ENCODE measurements at places on chromosomes 5 and 9.

GRCh38 chr9:98519641-98520040 is 189.1 kb downstream of the GABBR2 start:
- no peak for DNase-seq

DNA sequence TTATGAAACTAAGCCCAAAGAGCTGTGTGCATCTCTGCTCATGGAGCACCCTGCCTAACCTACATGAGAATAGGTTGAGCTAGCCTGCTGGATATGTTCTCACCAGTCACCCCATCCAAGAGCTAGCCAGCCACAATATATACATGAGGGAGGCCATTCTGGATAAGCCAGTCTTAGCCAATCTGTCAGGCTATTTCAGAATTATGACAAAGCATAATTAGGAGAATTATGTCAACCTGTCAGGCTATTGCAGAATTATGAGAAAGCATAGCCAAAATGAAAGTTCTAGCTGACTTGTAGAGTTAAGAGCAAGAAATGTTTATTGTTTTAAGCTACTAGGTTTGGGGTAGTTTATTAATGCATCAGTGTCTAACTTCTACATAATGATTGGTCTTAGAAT is 189.8 kb downstream of the WDR70 start:
- no peak for DNase-seq

- no peak for DNase-seq
Measured at GRCh38 chr5:88279584-88279983, 10.9 kb upstream of the TMEM161B start.

GRCh38 chr5:129172580-129172979 is 78.0 kb downstream of the ISOC1 start:
- DNase-seq, result no peak

- DNase-seq, result no peak
Measured at GRCh38 chr5:144467792-144468191, 297.1 kb downstream of the KCTD16 start.

DNA sequence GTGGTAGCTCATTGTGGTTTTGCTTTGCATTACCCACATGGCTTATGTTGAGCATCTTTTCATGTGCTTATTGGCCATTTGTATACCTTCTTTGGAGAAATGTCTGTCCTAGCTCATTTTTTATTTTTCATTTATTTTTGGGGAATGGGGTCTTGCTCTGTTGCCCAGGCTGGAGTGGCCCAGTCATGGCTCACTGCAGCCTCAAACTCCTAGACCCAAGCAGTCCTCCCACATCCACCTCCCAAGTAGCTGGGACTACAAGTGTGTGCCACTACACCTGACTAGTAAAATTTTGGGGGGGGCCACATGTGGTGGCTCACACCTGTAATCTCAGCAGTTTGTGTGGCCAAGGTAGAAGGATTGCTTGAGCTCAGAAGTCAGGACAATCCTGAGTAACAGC is 77.4 kb downstream of the UBE2R2 start:
- DNase-seq, result no peak

- no peak for DNase-seq
Measured at GRCh38 chr9:38639577-38639940, 19.2 kb upstream of the ANKRD18A start.

GRCh38 chr5:117103703-117104102 is 529.1 kb upstream of the SEMA6A start:
- no peak for DNase-seq

DNA sequence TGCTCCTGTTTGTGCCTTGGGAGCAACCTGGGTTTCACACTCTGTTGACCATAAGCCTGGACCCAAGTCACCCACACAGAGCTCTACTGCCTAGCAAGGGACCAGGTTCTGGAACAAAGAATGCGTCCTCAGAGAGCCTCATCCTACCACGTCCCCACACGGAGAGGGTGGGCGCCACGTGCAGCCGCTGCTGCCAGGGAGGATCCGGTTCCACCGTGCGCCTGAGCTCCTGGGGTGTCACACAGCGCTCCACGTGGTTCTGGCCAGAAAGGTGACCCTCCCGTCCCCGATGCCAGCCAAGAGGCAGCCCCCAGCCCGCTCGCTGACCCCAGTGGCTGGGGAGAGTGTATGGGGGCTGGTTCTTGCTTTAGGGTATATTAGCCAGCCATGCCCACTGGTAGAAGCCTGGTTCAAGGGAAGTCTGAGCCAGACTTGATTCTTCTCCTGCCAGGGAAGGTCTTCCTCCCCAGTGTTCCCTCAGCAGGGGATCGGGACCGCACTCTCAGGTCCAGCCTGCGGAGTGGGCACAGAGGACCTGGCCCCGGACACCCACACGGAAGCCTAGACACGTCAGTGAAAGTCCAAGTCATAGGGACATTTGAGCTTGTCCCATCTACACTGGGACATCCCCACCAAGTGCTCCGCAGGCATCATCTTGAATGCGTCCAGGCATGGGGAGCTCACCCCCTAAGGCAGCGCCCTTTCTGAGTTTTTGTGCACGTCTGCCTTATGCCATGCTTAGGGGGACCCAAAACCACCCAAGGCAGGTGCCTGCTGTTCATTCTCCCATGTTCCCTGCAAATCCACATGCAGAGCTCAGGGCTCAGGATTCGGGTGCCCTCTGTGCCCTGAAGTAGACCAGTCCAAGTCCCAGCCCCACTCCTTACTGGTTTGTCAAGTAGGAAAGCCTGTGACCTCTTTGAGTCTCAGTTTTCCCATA is 2.4 kb downstream of the FCN1 start:
- DNase-seq, result no peak

DNA sequence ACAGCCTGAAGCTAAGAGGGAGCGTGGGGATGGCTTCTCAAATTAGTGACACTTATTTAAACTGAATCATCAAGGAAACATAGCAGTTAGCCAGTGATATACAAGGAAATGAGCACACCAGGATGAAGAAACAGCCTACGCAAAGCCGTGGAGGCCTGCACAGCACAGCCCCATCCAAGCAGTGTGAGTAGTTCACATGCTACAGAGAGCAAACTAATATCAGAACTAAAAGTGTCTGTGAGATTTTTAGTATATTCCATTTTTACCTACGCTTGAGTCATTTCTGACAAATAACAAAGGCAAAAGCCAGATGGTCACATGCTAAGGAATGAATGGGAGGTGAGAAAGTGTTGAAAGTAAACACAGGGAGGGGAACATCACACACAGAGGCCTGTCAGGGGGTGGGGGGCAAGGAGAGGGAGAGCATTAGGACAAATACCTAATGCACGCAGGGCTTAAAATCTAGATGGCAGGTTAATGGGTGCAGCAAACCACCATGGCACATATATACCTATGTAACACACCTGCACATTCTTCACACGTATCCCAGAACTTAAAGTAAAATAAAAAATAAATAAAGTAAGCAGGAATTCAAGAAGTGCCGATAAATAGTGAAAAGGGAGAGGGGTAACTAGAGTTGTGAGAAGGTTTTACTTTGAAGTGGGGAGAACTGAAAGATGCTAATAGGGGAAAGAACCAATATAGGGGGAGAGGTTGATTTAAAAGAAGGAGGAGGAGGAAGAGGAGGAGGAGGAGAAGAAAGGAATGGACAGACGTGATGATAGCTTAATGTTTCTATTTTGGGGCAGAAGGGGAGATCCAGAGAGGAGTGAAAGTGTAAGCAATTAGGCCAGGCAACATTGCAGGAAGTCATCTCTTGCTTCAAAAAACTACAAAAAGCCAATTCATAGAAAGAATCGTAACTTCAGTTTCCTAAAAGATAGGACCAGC is 100.9 kb upstream of the PTGER4 start:
- no peak for DNase-seq

- DNase-seq, result no peak
Measured at GRCh38 chr5:79105868-79106267, 5.7 kb upstream of the BHMT start.

DNA sequence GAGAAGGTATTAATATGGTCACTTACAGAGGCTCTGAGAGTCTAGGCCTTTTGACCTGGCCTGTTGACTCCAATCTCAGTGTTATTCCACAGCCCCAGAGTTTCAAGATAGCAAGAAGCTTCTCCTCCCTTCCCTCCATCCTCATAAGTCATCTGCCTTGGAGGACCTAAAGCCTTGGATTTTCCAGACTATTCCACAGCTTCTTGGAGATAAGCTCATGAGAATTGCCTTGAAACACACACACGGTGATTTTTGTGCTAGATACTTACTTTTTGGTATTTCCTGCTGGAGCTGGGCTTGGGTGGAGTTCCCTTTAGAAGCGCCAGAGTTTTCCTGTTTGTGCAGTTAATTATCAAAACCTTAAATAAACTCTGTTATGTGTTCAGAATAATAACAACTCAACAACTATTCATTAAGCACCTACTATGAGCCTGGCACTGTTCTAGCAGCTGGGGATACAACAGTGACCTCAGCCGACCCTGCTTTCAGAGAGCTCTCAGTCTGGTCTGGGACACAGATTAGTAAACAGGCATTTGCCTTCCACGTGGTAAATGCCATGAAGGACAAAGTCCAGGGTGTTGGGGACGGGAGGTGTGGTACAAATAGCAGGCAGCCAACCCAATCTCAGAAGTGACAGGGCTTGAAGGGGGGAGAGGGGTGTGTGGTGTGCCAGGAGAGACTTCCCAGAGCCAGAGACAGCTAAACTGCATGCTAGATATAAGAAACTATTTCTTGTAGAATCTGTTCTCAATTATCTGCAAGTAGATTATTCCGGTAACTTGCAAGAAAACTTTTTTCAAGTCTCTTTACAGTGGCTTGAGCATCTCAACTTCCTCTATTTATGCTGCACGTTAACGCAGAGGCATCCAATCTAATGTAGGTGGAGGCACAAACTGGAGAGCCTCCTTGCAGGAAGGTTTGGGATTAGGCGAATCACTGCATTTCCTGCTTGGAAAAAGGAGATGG is 55.9 kb upstream of the KLF9 start:
- no peak for DNase-seq

DNA sequence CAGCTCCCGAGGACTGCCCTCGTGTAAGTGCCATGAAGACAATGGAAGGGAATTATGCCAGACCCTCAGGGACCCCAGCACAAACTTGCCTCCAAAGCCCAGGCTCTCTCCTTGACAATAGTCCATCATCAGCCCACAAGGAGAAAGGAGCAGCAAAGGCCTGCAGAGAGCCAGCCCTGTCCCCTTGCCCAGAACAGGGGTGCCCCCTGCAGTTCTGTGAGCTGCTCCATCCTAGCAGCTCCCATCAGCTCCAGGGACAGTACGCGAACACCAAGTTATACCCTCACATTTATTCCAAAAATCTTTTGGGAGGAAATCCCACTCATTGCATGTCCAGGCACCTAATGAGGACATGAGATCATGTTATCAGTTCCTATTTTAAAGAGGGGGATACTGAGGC is 11.1 kb downstream of the BARX1 start:
- no peak for DNase-seq

- no peak for DNase-seq
Measured at GRCh38 chr5:132825033-132825833, 5.2 kb downstream of the SHROOM1 start.

DNA sequence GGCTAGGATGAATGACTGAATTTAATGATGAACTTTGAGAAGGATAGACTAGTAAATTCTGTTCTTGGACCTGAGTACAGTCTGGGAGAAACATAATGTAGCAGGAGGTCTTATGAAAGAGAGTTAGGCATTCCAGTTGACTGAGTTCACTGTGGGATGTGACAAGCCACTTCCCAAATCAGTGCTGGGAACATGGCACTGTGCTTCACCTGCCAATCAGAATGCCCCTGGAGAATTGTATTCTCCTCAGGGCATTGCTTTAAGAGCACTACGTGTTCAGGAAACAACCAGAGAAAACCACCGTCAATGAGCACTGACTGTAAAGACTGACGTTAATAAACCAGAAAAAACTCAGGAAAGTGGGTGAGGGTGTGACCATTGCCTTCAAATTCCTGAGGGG is 1.2 kb downstream of the CCDC107 start:
- DNase-seq, result no peak

- DNase-seq, result no peak
Measured at GRCh38 chr9:120875195-120875565, 1.8 kb downstream of the PHF19 start.

- peak; percentile 42 for DNase-seq
Measured at GRCh38 chr5:141850244-141850768, 27.9 kb downstream of the PCDH1 start.

- DNase-seq, result no peak
Measured at GRCh38 chr5:126395198-126395597, 28.0 kb upstream of the GRAMD2B start.

DNA sequence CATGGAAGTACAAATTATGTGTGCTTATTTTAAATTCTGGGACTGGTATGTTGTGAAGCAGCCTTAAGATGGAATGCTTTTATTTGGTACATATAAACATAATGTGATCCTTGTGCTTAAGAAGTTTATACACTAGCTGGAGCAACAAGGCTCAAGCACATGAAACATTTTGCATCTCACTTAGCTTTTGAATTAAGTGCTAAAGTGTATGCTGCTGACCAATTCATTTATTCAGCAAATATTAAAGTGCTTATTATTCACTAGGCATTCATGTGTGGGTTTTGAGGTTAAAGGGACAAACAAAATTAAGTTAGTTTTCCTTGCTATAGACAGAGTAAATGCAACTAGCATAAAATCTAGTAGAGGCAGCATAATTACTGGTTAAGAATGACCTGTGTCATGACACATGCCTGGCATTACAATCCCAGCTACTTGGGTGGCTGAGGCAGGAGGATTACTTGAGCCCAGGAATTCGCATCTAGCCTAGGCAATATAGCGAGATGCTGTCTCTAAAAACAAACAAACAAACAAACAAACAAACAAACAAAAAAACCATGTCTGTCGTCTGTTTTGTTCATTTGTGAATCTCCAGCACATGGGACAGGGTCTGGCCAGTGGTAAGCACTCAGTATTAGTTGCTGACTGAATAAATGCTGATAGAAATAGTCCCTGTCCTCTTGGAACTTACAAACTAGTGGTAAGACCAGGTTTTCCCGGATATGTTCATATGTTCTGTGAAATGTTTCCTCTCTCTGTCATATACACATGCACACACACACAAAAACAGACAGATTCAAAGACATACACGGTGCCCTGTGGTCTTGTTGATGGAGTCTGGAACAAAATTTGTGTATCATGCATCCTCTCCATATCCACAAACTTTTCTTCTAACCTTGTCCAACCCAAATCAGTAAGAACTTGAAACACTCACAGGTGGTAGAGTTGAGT is 41.9 kb upstream of the TNFAIP8 start:
- peak; percentile 19 for DNase-seq

DNA sequence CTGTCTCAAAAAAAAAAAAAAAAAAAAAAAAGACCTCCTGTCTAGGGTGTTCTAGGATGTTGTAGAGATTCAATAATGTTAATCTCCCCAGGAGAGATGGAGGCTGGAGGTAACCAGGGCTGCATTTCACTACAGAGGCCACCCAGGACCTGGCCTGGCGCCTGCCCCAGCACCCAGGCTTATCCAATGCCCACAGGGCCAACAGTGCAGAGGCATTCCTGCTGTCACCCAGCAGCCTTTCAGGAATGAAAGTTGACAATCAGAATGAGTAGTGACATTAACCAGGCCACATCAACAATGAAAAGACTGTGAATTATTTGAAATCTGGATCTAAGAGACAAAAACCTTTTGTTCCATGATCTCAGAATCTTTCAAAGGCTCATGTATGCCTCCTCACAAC is 36.2 kb upstream of the GABRP start:
- DNase-seq, result no peak
